ENCODE measurements at places on chromosomes 11 and 22.

GRCh38 chr11:126329644-126330211 is 25.8 kb upstream of the ST3GAL4 start:
- no peak for DNase-seq

DNA sequence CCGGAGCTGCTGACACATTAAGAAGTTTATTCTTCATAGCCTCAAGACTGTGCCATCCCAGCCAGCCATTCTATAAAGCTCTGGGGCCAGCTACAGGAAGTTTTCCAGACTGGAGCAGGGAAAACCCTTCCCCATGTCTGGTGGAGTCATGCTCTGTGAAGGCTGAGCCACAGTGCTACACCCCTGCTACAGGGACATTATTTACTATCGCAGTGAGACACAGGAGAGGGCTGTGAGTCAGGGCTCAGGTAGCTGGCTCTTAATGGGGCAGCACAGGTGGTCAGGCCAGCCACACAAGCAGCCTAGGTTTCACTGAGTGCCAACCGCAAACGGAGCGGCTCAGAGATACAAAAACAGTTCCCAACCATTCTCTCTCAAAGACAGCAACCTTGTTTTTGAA is 12.1 kb downstream of the HPS4 start:
- no peak for DNase-seq

DNA sequence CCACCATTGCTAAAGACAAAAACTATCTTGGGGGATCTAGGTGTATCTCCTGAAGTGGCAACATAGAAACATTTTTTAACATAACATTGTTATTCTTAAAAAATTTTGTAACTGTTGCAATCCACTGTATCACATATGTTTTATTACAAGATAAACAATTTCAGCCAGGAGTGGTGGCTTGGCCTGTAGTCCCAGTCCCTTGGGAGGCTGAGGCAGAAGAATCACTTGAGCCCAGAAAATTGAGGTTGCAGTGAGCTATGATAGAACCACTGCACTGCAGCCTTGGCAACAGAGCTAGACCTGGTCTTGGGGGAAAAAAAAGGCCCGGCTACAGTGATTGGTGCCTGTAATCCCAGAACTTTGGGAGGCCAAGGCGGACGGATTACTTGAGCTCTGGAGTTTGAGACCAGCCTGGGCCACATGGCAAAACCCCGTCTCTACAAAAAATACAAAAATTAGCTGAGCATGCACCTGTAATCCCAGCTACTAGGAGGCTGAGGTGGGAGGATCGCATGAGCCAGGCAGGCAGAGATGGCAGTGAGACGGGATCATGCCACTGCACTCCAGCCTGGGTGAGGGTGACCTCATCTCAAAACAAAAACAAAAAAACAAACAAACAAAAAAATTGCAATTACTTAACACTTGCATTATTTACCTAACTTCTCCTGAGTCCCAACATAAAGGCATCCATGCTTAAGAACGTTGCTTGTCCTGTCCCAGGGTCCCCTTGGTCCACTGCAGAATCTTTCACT is 1.5 kb upstream of the DEPDC5 start:
- no peak for DNase-seq

DNA sequence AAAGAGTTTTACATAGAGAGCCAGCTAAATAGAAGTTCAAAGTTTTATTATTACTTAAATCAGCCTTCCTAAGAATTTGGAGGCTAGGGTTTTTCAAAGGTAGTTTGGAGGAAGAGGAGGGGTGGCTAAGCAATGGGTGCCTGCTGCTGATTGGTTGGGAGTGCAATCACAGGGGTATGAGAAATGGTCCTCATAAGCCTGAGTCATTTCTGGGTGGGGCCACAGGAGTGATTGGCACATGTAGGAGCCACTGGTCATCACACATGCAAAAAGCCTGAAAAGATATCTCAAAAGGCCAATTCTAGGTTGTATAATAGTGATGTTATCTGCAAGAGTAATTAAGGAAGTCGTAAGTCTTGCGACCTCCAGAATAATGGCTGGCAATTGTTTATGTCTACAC is 12.9 kb downstream of the OR51L1 start:
- DNase-seq, result no peak

GRCh38 chr11:127454856-127455255 is 454.3 kb upstream of the KIRREL3 start:
- no peak for DNase-seq

GRCh38 chr22:48961705-48962104 is 866.0 kb downstream of the BRD1 start:
- DNase-seq, result no peak

GRCh38 chr22:49237703-49238102 is 590.0 kb downstream of the BRD1 start:
- DNase-seq, result no peak

GRCh38 chr11:67054836-67055523 is 1.7 kb upstream of the RHOD start:
- DNase-seq, result no peak

GRCh38 chr11:11937957-11938356 is 70.5 kb downstream of the DKK3 start:
- DNase-seq, result no peak

DNA sequence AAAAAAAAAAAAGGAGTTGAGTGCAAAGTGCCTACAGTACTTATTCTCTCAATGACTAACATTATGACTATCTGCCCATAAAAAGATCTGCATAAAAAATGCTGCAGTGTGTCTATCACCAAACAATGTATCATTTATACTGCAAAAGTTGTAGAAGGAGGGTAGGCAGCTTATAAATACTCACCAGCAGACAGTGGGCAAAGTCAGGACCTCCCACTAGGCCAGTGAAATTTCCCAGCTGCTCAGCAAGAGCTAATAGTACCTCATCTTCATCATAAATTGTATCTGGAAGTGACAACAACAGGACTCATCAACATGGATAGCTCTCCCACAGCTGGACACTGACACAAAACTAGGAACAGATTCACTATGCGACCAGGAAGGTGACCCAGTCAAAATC is 1.6 kb downstream of the PPP2R1B start:
- DNase-seq, result no peak

DNA sequence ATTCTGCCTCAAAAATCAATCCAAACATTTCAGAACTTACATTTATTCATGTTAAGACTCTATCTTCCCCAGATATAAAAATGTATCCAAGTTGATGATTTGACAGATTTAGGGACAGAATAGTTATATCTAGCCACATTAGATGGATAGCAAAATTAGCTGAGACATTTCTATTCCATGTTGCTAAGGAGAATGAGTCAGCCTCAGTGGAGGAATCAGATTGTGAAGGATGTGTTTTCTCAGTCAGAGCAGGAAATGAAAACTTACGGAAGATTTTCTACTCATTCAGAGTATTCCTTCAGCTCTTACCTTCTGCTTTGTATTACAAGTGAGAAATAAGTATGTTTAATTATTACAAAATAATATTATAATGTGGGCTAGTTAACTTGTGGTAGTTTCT is 556.3 kb upstream of the ANO3 start:
- no peak for DNase-seq

Measured in stimulated activated CD4-positive, alpha-beta T cell treated with anti-CD3 and anti-CD28 coated beads, Interleukin-1b, Interleukin-23, amount 100 ng/mL, for 24 hours (primary cell).